ENCODE measurements at places on chromosomes 4 and X. TPM values are rescaled to one million over a fixed set of nuclear protein-coding genes. Genes with fewer than 3 reads are reported as not detected.
A peak's percentile ranks its signal among the peaks of the same experiment; 100 is the strongest.

The SPANXA2 gene
- total RNA-seq: not detected

The NAA11 gene
- not detected for total RNA-seq

The IBSP gene
- not detected for total RNA-seq

The CC2D2A gene
- total RNA-seq: 26.5 TPM

GRCh38 chrX:9252182-9252581 lies 212.7 kb upstream of the TBL1X start:
- no peak for DNase-seq

GRCh38 chr4:84529169-84529751 lies 30.2 kb upstream of the NKX6-1 start:
- DNase-seq: peak; percentile 27

- DNase-seq: no peak
Measured at GRCh38 chrX:73940893-73941470, 363.0 kb upstream of the ZCCHC13 start.

- peak; percentile 5 for DNase-seq
Measured at GRCh38 chr4:5636766-5637670, 71.3 kb downstream of the EVC2 start.
